ENCODE measurements at places on chromosomes 2 and 18.

GRCh38 chr2:238571661-238572372, 145.1 kb downstream of the ASB1 start:
- DNase-seq = no peak

DNA sequence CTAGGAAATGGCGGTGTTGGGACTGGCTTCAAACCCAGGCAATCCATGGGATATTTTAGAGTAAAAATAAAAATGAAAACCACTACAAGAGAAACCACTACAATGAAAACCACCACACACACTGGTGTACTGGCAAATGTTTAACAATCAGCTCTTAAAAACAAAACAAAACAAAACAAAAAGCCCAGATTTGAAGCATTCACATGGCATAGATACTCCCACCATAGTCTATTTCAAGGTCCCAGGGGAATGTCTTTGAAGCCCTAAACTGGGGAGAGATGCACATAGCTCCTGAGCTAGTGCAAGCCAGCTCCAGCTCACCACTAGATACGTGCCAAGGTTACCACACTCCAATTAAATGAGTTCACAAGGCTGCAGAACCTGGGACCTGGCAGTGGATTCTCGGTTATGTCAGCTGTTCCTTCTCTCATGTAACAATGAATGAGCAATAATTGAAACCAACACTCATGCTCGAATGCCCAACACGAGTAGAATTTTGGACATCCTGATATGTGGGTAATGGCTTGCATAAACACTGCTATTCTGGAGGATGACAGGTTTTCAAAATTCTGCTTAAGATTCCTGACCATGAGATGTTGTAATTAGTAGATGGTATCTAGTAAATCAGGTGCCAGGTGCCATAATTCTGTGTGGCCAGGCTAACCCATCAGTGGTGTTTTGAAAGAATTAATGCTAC, 102.2 kb downstream of the OSBPL6 start:
- DNase-seq = no peak

DNA sequence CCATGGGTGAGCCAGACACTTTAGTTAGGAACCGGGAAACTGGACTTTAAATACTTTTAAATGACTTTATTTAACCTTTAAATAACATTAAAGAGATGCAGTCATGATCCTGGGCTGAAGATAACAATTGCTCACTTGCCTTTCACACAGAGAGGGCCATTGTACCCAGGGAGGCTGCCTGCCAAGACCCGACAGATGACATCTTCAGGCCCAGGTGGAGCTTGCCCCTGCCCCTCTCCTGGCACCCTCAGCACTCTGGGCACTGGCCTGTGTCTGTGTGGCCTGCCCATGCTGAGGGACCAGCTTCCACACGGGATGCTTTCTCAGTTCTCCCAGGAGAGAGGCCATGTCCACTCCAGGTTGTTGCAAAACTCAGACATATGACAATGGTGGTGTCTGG, 216.4 kb upstream of the MYT1L start:
- no peak for DNase-seq

GRCh38 chr2:99850084-99850710, 292.2 kb downstream of the AFF3 start:
- DNase-seq = no peak

DNA sequence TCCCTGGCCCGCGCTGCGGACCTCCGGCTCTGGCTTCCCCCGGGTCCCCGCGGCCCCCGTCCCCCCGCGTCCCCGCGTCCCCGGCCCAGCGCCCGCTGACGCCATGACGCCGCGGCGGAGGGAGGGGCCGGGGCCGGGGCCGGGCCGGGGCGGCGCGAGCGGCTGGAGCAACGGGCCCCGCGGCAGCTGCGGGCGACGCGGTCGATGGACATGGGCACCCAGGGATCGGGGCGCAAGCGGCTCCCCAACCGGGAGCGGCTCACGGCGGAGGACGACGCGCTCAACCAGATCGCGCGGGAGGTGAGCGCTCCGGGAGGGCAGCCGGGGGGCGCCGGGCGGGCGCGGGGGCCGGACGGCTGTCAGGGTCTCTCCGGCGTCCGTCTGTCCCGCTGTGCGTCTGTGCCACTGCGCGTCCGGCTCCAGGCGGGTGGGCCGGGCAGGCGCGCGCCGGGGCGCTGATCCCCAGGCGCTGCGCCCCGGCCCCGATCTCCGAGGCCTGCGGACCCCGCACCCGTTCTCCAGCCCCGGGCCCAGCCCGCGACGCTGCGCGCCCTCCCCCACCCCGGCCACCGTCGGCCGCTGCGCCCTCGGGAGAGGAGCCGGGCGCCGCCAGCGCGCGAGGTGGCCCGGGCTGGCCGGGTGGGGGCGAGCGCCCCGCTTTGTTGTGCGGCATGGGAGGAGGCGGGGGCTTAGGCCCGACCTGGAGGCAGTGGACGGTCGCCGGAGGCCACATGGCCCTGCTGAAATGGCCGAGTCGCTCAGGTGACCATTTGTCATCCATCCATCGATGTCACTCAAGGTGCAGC, at the start of gene LRRFIP1:
TSS of gene LRRFIP1 (plus strand) at position 147 of the 806 bp plus-strand sequence. CDS start at position 205, 58 bp downstream.
- DNase-seq = no peak

- no peak for DNase-seq
These were observed 1.7 kb downstream of the SLC8A1 start for GRCh38 chr2:40450066-40450795.

DNA sequence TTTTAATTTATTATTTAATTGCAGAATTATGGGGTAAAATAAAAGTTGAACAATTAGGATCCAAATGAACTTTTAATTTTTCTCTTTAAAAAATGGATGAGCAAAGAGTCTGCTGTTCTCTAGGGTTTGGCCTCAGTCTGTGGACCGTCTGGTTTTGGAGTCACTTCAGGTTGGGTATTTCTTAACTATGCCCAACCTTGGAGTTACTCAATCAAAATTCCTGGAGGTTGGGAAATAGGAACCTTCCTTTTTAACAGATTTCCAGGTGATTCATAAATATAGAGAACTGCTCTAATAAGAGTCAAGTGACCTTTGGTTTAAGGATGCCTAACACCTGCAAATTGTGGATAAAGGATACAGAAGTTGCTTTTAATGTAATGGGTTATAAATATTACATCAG, 241.5 kb upstream of the GCFC2 start:
- no peak for DNase-seq

DNA sequence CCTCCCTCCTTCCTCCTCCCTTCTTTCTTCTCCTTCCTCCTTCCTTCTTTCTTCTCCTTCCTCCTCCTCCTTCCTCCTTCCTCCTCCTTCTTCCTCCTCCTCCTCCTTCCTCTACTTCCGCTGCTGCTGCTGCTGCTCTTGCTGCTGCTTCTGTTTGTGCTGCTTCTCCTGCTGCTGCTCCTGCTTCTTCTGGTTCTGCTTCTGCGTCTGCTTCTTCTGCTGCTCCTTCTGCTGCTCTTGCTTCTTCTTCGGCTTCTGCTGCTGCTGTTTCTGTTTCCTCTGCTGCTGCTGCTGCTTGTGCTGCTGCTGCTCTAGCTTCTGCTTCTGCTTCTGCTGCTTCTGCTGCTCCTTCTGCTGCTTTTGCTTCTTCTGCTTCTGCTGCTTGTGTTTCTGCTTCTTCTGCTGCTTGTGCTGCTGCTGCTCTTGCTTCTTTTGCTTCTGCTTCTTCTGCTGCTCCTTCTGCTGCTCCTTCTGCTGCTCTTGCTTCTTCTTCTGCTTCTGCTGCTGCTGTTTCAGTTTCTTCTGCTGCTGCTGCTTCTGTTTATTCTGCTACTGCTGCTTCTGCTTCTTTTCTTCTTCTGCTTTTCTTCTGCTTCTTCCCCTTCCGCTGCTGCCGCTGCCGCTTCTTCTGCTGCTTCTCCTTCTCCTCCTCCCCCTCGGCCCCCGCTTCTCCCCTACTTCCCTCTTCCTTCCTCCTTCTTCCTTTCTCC, 8.6 kb downstream of the SNRNP27 start:
- no peak for DNase-seq

GRCh38 chr2:42851186-42851585, 58.8 kb upstream of the HAAO start:
- DNase-seq = no peak

GRCh38 chr2:33110461-33110860, 163.7 kb downstream of the LTBP1 start:
- no peak for DNase-seq

GRCh38 chr2:110748489-110748867, 16.1 kb downstream of the ACOXL start:
- DNase-seq = no peak

DNA sequence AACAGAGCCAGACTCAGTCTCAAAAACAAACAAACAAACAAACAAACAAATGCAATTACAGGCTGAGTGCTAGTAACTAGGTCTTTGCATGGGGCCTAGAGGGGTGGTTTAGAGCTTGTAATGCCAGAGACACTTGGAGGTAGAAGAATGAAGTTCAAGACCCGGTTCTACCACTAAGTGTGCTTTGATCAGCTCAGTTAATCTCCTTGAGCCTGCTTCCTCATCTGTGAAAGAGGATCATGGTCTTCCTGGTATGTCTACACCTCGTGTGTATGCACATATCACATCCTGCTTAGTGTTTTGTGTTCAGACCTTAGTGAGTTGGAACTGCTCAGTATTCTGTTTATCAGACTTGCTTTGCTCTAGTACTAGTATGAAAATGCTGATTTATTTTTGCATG, 4.8 kb upstream of the ATP6V1C2 start:
- no peak for DNase-seq

Measured in ELF-1 (cell line).